ENCODE measurements at places on chromosomes 11 and 22. TPM values are rescaled to one million over a fixed set of nuclear protein-coding genes. Genes with fewer than 3 reads are reported as not detected.

DNA sequence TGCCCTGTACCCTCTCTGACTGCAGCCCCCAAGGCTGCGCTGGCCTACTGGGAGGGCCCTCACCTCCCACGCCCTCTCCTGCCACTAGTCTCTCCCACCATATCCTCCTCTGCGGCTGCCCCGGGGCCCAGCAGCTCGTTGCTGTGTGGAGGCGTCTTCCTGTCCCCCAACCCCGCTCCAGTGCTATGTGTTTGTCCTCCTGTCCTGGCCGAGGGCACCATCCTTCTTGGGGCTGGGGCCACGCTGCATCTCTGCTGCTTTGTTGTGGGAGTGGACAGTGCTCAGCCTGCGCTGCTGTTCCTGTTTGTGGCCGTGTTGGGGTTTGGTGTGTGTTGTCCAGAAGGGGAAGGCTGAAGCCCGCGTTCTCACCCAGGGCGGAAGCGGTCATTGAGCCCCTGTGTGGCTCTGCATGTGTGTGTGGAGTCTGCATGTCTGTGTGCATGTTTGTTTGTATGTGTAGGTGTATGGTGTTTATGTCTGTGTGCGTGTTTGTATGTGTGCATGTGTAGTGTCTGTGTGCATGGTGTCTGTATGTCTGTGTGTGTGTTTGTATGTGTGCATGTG is 15.7 kb downstream of the TPCN2 start:
- DNase-seq = no peak

- no peak for DNase-seq
These were observed 1043.0 kb downstream of the TBC1D22A start for GRCh38 chr22:47805394-47805935.

DNA sequence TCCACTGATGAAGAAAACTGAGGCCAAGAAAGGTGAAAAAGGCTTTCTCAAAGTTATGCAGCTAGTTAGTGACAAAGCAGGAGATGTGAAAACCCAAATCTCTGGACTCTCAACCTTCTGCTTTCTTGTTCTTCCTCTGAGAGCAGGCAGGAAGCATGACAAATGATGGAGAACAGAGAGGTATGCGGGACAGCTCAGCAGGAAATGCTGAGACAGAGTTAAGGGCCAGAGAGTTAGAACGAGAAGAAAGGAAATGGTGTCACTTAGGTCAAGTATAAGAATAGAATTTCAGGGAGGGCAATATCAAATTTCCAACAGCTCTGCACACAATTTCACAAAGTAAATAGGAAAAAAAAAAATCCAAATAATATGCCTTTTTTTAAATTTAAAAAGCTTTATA is 67.6 kb upstream of the ARHGAP42 start:
- no peak for DNase-seq

GRCh38 chr11:119099711-119100110 is 1.9 kb downstream of the DPAGT1 start:
- no peak for DNase-seq

DNA sequence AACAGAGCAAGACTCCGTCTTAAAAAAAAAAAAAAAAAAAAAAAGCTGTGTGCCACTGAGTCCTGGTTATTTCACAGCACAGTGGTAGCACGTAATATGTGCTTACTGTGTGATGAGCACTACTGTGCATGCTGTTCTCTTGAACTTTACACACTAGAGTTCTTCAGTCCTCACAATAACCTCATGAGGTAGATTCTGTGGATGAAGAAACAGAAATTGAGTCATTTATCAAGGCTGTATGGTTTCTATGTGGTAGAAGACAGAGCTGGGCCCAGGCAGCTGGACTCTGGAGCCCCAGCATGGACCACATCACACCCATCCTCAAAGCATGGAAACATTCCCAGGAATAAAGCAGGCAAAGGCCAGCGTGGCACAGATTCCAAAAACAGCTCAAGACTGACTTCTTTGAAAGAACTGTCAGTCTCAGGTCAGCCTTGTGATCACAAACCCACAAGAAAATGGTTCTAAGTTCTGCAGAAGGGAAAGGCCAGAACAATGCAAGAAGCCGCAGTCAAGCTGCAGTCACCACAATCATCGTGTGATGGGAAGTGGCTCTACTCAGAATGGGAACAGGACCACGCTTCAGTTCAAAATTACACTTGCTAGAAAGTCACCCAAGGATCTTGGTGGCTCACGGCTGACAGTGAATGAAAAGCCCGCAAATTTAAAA is 49.5 kb downstream of the MICAL3 start:
- no peak for DNase-seq

- no peak for DNase-seq
These were observed 78.9 kb downstream of the FLI1 start for GRCh38 chr11:128772814-128773213.

The SYT13 gene
- total RNA-seq = not detected

All from PC-9 (cell line).